ELR (cell line): ENCODE measurements at places on chromosomes 2 and 18.

- no peak for DNase-seq
Measured at GRCh38 chr2:65919550-65920188, 487.3 kb upstream of the SPRED2 start.

DNA sequence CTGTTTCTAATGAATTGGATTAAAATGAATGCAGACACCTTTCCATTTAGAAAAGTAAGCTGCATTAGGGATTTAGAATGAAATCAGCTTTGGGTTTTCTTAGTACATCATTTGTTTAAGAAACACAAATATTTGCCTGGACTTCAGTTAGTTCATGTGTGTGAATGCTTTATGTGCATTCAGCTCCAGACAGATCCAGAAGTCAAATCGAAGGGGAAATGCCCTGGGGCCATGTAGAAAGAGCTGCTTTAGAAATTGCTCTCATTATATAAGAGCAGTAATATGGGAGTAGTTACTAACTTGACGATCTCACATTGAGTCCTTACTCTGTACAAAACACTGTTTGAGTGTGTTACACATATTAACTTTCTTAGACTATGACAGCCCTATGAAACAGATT, 88.0 kb upstream of the TTC39C start:
- no peak for DNase-seq

- no peak for DNase-seq
Measured at GRCh38 chr2:46047290-46047689, 249.9 kb upstream of the EPAS1 start.

DNA sequence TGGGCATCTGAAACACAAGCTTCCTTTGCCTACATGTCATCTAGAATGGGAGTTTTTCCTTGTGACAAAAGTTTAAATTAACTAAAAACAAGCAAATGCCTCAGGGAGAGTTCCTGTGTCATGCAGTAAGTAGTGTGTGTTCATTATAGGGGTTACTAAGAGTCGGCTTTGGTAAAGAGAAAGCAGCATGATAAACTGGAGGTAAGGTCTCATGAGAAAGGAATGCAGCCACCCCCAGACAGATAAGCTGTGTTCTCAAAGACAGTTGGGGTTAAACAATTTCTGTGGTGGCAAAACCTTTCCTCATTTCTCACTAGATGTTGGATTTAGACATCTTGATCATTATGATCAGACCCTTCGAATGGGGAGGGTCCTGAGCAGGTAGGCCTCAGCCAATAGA, 129.7 kb downstream of the MAP4K4 start:
- peak; percentile 96 for DNase-seq
